ENCODE measurements at places on chromosomes 11 and 22.

GRCh38 chr22:19988965-19989724 lies 27.5 kb downstream of the ARVCF start:
- DNase-seq: no peak

- DNase-seq: no peak
Observed at GRCh38 chr22:49590851-49591445, 236.7 kb downstream of the BRD1 start.

- no peak for DNase-seq
Observed at GRCh38 chr11:112227471-112227870, 1.2 kb downstream of the PTS start.

DNA sequence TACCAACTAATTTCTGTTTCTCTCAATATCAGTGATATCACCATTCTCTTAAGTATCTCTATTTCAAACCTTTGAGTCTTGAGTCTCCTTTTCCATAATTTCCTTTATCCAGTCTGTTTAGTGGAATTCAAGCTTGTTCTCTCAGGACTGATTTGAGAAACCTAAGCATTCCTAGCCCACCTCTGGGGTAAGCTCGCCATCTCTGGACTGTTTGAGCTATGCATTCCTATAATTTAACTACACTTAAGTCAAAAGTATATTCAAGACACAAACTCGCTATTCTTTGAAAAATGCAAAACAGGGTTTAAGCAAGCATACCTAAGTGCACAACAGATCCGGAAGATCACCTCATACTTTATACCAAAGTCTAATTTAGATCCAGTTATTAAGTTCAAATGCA lies 2.1 kb upstream of the DLAT start:
- no peak for DNase-seq

- DNase-seq: no peak
Observed at GRCh38 chr22:19765477-19766239, 5.1 kb downstream of the TBX1 start.

DNA sequence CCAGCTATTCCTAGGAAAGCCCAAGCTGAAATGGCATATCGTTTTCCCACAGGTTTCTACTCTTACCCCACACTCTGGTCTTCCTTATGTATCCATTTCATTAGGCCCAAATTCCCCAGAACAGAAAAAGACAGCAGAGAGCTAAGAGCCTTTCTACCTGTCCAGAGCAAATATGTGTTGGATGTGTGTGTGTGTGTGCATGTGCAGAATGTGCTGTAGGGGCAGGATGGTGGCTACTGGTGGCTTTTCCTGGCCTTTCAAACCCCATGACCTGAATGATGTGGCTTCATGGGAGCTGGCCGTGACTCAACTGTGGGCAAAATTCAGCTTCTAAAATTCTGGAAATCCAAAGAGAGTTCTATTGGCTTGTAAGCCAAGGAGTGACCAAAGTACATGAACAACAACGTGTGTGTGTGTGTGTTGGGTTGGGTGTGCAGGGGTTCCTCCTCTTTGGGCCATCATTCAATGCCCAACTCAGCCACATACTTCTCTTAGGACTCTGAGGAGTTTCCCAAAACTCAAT lies 421.4 kb upstream of the CADM1 start:
- no peak for DNase-seq

GRCh38 chr11:28338371-28338770 lies 230.2 kb downstream of the METTL15 start:
- no peak for DNase-seq

GRCh38 chr22:42303396-42304323 lies 33.2 kb upstream of the TCF20 start:
- DNase-seq: no peak

DNA sequence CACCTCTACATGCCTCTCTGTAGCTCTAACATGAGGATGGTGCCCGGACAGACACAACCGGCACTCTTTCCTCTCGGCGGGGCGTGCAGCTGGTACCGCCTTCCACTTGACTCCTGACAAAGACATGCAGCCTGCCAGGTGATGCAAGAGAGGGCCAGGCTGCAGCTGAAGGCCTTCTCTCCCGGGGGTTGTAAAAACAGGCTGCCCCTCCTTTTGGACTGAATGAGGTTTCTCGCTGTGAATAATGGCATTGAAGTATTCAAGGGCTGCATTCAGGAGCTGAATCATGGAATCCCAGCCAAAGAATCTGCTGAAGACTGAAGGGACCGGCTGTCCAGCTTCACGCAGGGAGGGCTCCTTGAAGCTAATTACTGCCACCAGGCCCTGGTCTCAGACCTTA lies 110.9 kb downstream of the GALNT18 start:
- no peak for DNase-seq

DNA sequence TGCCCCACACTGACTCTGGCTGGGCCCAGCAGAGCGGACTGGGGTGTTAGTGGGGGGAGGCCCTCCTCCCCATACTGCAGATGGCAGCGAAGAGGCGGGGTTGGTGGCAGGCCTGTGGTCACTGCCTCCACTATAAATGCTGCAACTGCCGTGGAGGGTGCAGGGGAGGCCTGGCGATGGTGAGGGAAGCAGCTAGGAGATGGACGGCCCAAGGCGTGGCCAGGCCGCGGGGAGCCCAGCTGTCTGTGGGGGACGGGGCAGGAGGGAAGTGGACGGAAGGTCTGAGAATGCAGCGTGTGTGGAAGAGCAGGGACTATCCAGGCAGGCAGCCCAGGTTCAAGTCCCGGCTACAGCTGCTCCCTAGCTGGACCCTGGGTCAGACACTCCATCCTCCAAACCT lies 18.3 kb downstream of the DNAL4 start:
- no peak for DNase-seq

DNA sequence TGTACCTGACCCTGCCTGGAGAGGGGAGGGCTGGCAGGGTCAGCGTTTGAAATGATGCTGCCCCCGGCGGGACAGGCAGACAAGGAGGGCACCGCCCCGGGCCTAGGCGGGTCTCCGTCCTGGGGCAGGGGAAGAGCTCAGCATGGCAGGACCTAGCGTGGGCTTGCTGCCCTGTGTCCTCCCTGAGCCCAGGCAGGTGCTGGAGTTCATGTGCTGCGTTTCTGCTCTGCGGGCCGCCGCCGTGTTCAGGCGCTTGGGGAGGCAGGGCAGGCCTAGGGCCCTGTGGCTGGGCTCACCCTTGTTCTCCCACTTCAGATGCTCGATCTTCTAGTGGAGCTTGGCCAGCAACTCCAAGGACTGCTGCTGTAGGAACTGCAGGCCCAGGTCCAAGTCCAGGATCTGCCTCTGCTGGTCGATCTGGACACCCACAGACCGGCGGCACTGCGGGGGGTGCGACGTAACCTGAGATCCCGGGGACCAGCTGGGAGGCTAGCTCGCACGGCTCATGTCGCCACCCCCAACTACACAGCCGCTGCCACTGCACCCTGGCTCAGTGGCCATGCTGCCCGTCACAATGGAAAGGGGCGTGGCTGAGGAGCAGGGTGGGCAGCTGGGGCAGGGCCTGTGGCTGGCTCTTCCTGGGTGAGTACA lies 84.4 kb downstream of the MED15 start:
- peak; percentile 46 for DNase-seq

DNA sequence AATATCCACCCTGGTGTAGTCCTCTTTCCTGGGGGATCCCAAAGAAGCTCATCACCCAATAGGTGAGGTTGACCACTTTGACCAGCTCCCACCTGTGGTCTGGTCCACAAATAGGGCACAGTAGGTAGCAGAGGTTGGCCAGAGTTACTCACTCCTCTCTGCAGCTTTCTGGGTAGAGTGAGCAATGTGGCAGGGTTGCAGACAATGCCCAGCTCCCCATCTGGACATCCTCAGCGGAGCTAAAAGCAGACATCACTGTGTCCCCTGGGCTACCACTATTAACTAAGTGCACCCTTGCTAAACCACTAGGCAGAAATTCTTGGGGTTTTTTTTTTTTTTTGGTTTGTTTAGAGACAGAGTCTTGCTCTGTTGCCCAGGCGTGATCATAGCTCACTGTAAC lies 48.4 kb upstream of the TP53I11 start:
- DNase-seq: no peak

GRCh38 chr11:61891331-61892084 lies at the start of gene FADS3:
FADS3 (minus strand) TSS chr11:61891545; CDS start chr11:61891381, 164 bp downstream.
- DNase-seq: peak; percentile 62

DNA sequence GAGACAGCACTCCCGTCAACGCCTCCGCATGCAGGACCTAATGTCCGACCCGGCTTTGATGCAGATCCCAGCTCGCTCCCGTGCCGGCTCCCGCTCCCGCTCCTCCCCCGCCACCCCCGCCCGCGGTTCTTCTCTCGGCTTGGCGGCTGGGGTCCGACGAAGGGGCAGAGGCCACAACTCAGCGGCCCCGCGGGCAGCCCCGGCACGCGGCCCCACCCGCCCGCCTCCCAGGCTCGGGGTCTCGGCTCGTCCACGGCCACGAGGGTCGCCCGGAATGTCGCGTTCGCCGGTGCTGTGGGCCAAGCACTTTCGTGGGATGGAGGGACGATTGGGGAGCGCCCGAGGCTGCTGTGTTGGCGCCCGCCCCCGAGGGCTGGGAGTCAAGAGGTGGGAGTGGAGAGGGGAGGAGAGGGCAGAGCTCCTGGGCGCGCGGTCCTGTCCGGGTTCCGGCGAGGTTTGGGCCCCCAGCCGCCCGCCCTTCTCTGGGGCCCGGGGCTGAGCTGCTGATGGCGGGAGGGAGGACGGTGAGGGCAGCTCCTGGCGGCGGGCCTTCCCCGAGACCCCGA lies 5.3 kb upstream of the TBX1 start:
- DNase-seq: no peak

DNA sequence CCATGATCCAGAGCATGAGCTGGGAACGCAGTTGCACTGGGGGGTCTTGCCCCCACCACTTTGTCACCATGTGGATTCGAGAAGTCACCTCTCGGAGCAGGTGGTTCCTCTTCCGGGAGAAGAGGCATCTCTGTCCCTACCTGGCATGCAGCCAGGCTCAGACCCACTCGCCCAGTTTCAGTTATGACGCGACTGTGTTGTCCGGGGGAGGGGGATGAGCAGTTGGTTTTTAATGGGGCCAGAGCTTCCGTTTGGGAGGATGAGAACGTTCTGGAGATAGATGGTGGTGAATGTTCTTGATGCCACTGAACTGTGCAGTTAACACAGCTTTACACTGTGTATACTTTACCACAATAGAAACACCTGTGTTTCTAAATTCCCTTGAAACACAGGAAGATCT lies 41.5 kb downstream of the DHCR7 start:
- DNase-seq: no peak
